SJCRH30 (cell line): ENCODE measurements at places on chromosomes 6 and 20.

DNA sequence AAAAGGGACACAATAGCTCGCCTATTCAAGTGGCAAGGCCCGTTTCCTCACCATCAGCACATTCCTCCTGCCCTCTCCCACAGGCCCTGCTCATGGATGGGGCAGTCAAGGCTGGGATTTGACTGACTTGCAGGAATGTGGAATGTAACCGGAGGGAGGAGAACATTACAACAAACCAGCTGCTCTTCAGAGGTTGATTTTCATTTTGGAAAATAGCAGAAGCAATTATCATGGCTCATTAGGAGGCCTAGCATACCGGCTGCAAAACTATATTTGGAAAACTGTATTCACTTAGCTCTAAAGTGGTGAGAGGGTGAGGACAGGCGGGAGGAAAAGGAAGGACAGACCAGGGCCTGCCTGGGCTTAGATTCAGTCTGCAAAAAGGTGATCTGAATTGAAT is 283.7 kb downstream of the CD83 start:
- H3K4me3 ChIP-seq = no peak overlapping the region
- no peak overlapping the region for H3K27ac ChIP-seq
- no peaks in the 10 kb centered on the region for H3K36me3 ChIP-seq
- H3K27me3 ChIP-seq = no peaks in the 10 kb centered on the region

DNA sequence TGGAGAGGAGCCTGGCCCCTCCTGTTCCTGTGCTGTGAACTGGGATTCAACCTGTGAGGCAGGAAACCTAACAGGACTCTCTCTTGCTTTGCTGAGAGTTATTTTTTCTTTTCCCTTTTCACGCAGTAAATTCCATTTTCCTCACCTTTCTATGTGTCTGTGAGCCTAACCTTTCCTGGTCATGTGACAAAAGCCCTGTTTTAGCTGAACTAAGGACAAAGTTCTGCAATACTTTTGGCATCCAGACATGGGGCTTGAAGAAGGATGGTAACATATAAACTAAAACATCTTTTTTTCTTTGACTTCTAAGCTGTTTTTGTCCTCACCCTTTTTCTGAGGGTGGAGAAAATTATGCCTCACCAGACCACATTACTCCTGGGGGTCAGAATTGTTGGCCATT is 368.5 kb downstream of the HTR1B start:
- H3K36me3 ChIP-seq = no peaks in the 10 kb centered on the region
- no peaks in the 10 kb centered on the region for H3K27me3 ChIP-seq
- no peaks in the 10 kb centered on the region for H3K4me1 ChIP-seq
- no peak overlapping the region for H3K4me3 ChIP-seq
- DNase-seq = no peak

DNA sequence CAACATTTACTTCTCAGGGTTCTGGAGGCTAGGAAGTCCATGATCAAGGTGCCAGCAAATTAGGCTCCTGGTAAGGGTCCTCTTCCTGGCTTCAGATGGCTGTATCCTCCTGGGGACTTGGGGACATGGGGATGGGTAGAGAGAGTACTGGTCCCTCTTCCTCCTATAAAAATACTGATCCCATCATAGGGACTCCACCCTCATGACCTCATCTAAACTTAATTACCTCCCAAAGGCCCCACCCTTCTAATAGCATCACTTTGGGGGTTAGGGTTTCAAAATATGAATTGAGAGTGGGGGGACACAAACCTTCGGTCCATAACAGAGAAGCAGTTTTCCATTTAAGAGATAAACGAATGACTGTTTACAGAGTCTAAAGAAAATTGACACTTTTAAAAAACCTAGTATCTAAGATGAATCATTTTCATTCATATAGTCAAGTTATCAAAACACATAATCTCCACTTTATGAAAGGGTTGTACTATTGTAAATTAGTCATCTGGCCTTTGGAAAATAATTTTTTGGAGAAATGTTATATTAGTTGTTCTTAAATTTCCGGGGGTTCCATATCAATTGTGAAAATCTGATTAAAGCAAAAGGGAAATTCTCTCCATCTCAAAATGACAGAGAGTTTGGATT is 33.5 kb downstream of the ELOVL5 start:
- H3K27me3 ChIP-seq = no peaks in the 10 kb centered on the region
- H3K36me3 ChIP-seq = no peaks in the 10 kb centered on the region
- H3K27ac ChIP-seq = no peak overlapping the region

DNA sequence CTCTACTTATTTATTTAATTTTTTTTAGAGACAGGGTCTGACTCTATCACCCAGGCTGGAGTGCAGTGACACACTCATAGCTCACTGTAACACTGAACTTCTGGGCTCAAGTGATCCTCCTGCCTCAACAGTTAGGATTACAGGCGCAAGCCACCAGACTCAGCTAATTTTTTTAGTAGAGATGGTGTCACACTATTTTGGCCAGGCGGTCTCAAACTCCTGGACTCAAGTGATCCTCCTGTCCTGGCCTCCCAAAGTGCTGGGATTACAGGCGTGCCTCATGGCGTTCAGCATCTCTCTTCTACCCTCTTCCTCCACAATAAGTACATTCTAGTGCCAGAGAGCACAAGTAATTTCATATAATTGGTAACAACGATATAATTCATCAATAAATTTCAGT is 5.5 kb downstream of the SSR1 start:
- peaks cover 13% of the 10 kb centered on the region; the same call in 1 of the 2 replicates for H3K36me3 ChIP-seq
- no peak overlapping the region for H3K4me3 ChIP-seq
- no peak for DNase-seq
- H3K27me3 ChIP-seq = no peaks in the 10 kb centered on the region
- H3K27ac ChIP-seq = no peak overlapping the region

- no peaks in the 10 kb centered on the region for H3K36me3 ChIP-seq
- DNase-seq = no peak
- H3K27me3 ChIP-seq = no peaks in the 10 kb centered on the region
- no peaks in the 10 kb centered on the region for H3K4me1 ChIP-seq
Measured at GRCh38 chr20:35568645-35569044, 26.8 kb downstream of the ERGIC3 start.

GRCh38 chr6:12493446-12493845 is 203.3 kb downstream of the EDN1 start:
- no peaks in the 10 kb centered on the region for H3K27me3 ChIP-seq
- H3K4me3 ChIP-seq = no peak overlapping the region
- H3K36me3 ChIP-seq = no peaks in the 10 kb centered on the region

DNA sequence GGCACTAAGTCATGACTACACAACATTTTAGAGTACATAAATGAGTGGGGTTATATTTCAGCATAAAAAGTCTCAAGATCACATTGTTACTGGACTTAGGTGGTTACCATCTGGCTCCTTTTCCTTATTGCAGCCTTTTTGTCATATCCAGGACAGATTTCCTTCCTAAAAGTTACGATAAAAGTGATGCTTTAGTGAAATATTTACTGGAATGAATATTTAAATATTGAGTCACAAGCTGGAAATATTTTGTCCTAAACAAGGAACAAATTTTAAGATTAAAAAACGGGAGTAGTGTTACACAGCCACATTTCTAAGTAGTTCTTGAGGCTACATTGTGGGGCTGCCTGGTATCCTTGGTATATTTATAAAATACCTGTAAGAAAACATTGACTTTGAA is 52.2 kb downstream of the CDC40 start:
- no peak overlapping the region for H3K27ac ChIP-seq
- no peaks in the 10 kb centered on the region for H3K27me3 ChIP-seq
- H3K4me1 ChIP-seq = no peaks in the 10 kb centered on the region

DNA sequence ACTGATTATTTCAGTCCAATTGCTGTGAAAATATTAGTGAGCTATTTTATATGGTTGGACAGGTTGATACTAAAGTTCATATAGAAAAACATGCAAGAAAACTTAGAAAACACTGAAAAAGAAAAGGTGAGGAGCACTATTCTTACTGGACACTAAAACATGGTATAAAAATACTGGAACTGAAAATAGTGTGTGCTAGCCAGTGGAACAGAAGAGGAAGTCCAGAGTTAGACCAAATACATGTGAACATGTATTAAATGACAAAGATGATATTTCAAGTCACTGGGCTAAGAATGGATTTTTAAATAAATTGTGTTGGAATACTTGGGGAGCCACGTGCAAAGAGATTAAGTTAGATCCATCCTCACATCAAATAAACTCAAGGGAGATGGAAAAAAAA is 218.5 kb downstream of the TMEM242 start:
- no peak for DNase-seq
- H3K4me1 ChIP-seq = peaks cover 9% of the 10 kb centered on the region; the same call in 1 of the 2 replicates
- no peaks in the 10 kb centered on the region for H3K27me3 ChIP-seq
- no peak overlapping the region for H3K4me3 ChIP-seq

- no peak overlapping the region for H3K27ac ChIP-seq
- no peak overlapping the region for H3K4me3 ChIP-seq
- no peaks in the 10 kb centered on the region for H3K27me3 ChIP-seq
- H3K36me3 ChIP-seq = no peaks in the 10 kb centered on the region
Measured at GRCh38 chr6:125193208-125193607, 39.6 kb downstream of the TPD52L1 start.
